ENCODE measurements at places on chromosomes 16 and 17.

DNA sequence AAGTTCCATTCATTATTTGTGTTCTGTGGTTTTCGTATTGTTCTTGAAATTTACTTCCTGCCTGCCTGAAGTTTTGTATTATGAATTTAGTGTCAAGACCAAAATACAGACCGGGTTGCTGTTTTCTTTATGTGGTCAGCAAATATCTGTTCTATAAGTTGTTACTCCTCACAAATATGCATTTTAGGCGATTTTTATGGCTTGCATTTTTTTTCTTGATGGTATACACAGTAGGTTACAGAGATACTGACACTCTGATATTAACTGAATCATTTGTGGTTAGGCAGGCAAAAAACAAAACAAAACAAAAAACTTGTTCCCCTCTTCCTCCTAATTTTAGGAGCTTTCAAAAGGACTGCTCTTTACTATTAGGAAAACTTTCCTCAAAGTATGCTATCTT is 52.6 kb downstream of the BCAS3 start:
- no peak for DNase-seq

DNA sequence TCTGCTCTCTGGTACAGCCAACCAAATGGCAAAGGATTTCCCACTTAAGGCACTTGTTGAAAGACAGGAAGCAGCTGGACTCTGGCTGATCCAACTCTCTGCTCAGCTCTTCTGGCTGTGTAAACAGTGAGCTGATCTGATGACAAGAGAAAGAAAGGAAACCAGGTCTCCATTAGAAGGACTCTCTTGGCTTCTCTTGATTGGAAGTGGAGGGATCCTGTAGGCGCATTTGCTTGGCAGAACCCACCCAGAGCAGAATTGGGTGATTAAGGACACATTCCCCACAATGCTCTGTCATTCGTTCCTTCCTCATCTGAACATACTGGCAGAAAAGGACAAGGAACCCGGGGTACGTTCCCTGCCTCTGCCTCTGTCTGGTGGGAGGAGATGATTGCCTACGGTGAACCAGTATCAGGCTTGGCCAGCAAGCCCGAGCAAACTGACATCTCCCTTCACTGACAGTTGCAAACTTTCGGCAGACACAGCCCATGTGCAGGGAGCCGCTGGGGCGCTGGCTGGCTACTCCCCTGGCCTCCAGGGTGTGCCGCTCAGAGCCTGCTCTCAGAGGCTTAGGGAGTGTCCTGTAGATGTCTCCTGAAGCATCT is 29.1 kb downstream of the LDHD start:
- no peak for DNase-seq

- DNase-seq = no peak
Measured at GRCh38 chr16:58451945-58452401, 48.0 kb upstream of the NDRG4 start.

GRCh38 chr16:84652566-84652965 is 4.3 kb downstream of the KLHL36 start:
- peak; percentile 14 for DNase-seq

DNA sequence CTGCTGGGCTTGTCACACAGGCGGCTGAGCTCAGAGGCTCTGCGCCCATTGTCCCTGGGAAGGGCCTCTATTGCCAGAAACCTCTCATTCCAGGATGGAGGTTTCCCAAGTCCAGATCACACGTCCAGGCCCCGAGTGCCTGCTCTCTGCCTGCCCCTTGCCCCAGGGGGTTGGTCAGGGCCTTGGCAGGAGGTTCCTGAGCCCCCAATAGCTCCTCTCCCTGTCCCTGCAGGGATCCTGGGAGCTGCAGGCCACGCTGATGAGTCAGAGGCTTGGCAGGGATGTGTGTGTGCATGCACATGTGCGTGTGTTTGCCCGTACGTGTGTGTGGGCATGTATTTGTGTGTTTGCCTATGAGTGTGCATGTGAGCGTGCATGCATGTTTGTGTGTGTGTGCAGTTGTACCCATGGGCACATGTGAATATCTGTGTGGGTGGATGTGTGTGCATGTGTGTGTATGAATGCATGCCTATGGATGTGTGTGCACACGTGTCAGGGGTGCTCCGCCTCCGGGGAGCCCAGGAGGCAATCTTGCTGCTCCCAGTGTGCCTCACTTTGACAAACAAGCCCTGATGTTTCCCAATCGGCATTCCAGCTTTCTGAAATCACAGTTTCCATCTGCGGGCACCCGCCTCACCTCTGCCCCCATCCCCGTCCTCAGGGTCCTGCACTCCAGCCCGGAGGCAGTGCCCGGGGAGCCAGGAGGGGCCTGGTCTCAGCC is 98.4 kb upstream of the GSE1 start:
- no peak for DNase-seq

DNA sequence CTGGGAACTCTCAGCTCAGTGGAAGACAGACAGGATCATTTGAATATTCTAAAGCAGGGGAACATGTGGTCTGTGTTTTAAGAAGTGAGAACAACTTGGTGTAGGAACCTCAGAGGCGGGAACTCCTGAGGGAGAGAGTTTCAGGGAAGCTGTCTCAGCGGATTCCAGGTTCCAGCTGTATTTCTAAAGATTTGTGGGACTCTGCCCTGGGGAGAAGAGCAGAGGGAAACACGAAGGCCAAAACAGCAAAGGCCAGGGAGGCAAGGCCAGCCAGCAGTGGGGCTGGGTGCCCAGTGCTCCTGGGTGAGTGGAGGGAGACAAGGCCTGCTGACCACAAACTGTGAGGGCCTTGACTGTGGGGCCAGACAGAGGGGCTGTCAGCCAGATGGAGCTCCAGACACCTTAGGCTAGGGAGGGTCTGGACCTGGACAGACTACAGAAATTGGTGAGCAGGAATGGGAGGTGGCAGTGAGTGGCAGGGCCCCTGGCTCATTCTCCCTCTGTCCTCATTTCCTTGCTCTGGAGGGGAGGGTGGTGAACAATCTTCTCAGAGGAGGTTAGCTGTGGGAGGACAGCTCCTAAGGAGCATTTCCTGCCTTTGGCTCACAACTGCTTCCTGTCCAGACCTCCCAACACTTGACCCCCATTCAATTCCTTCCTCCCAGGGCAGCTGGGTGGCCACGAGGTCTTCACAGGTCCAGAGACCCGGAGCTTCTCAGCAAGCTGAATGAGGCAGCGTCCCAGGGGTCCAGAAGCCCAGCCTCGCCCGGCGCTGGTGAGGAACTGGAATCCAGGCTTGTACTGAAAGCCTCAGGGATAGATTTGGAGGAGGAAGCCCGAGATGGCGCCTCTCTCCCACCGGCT is 21.0 kb upstream of the FZD2 start:
- DNase-seq = no peak

- DNase-seq = no peak
Measured at GRCh38 chr17:63240106-63240505, 206.0 kb downstream of the CYB561 start.

DNA sequence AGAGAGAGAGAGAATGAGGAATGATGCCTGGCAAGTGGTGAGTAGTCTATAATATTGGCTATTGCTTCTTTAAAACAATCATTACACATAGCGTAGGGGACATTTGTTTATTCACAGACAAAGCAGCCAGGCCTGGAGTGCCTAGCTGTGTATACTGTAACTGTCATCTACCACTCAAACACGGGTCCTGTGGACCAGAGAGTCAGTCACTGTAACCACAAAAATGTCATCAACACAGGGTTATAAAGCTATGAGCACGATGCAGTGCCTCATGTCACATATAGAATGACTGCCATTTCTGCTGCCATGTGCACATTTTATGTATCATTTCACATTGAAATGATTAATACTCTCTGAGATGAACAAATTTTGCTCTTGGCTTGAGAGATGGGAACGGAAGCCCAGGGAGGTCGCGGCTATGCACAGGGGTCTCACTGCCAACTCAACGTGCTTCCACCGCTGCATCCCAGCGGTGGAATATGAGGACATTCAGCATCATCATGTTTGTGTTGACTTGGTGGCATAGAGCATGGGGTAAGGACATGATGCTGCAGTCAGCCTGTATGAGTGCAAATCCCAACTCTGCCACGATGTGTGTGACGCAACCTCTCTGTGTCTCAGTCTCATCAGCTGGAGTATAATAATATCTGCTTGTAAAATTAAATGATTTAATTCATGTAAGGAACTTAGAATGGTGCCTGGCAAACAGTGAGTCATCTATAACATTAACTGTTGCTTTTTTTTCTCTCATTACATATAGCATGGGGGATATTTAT is 3.3 kb downstream of the MT1H start:
- DNase-seq = no peak

DNA sequence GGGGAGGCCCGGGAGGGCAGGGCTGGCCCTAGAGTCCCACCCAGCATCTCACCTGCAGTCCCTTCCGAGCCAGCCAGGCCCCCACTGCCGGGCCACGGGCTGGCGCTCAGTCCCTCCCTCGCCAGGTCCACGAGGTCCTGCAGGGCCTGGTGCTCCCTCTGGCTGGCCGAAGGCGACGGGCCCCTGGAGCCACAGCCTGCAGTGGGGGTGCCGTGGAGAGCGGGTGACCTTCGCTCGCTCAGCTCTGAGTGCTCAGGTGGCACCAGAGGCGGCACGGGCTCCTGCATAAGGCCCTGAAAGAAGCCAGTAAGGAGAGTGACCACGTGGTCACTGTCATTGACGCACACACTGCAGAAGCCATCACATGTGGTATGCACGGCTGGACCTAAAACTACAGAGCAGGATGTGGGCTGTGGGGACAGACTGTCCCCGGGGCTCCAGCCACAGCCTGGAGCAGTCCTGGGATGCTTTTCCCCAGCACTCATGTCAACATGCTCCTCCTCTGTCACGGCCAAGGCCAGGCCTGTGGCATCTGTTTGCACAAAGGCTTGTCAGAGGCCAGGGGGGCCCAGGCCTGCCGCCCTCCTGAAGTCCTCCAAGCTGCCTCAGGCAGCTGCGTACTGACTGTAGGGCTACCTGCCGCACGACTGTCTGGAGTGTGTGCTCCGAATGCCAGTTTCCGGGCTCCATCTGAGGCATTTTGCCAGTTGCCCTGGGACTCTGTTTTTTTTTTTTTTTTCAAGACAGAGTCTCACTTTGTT is 15.1 kb downstream of the SLX4 start:
- DNase-seq = no peak

- DNase-seq = no peak
Measured at GRCh38 chr17:19987897-19988296, 10.3 kb upstream of the AKAP10 start.

DNA sequence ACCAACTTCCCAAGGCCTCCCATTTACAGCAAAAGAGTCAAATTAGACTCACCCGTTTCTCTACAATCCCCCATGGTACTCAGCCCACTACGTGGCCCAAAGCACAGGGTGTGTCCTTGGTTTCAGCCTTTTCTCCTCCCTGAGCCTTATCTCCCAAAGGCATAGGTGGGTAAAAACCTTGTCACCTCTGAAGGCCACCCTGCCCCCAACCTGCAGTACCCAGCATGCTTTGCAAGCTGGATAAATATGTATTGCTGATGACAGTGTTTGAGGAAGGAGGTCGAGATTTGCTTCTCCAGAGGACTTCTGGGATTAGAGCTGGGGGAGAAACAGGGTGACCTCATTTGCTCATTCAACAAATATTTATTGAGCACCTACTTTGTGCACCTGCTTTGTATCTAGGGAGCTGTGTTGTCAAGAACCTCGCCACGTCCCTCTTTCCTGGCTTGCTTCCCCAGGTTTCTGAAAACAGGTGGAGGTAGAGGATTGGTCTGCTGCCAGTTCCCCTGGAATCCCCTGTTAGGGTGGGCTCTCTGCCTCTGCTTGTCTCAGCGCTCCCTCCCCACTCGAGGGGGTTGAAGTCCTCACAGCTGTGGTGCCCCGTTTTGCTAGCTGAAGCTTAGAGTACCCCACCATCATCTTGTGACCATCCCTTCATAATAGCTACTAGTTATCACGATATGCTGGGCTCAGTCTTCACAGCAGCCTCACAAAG is 3.0 kb downstream of the LASP1 start:
- no peak for DNase-seq

GRCh38 chr17:48543107-48543853 is 1.6 kb downstream of the HOXB2 start:
- peak; percentile 41 for DNase-seq

GRCh38 chr16:22670551-22671041 is 143.4 kb upstream of the HS3ST2 start:
- no peak for DNase-seq

GRCh38 chr16:79994418-79994817 is 393.9 kb upstream of the MAF start:
- DNase-seq = no peak

DNA sequence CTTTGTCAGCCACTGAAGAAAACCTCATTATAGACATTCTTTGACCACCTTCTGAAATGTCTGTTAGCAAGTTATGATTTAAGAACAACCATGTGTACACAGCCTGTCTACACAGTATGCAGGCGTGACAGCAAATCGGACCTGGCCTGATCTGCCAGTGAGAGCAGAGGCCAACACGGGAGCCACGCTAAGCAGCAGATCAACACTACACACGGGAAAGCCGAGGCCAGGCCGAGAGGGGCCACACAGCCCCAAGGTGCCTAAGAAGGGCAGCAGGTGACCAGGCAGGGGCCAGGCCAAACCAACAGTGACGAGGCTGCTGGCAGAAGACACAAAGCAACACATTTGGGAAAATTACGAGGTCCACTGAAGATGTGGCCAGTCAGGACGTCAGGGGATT is 16.3 kb upstream of the FAAP100 start:
- no peak for DNase-seq

- DNase-seq = no peak
Measured at GRCh38 chr17:43945074-43945829, 3.0 kb upstream of the PPY start.

- no peak for DNase-seq
Measured at GRCh38 chr17:28087743-28088142, 45.3 kb downstream of the NLK start.

- no peak for DNase-seq
Measured at GRCh38 chr17:56774650-56775049, 59.1 kb downstream of the C17orf67 start.

All from effector memory CD8-positive, alpha-beta T cell (primary cell).